Fibroblast of skin of right biceps (primary cell): ENCODE measurements at places on chromosomes 13 and 19.

GRCh38 chr13:21696865-21697448, 26.1 kb downstream of the FGF9 start:
- no peak for DNase-seq

DNA sequence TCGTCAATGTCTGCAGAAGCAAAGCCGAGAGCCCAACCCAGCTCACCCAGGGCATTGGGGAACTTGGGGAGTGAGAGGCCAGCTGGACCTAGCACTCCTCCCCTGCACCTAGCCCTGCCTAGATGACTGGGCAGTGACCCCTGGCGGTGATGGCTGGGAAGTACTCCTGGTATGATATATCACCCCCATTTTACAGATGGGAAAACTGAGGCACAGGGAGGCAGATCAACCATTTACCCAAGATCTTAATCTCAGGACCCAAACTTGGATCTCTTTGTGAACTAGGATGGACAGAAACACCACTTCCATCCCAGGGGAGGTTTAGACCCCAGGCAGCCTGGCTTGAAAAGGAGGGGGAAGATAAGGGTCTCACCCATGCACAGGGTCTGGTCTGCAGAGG, 43.5 kb downstream of the CCL25 start:
- no peak for DNase-seq

- no peak for DNase-seq
Measured at GRCh38 chr13:44853641-44854040, 135.6 kb downstream of the NUFIP1 start.

GRCh38 chr13:28316836-28317235, 178.1 kb downstream of the FLT1 start:
- no peak for DNase-seq

DNA sequence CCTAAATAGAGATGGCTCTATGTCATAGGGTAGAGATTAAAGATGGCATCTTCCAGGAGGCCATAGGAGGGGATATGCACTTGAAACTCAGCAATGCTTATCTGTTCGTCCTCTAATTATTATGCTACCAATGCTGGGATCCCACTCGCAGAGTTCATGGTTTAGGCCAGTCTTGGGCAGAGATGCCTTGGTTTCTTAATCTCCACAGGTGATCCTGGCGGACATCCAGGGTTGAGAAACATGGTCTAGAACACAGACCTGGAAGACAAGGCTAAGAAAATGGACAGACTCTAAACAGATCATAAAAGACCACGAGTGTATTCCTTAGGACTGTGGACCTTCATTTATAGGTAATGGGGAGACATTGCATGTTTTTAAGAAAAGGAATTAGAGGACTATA, 70.0 kb upstream of the IRS2 start:
- DNase-seq: no peak

- DNase-seq: no peak
Measured at GRCh38 chr13:26621731-26622401, 64.4 kb downstream of the WASF3 start.

GRCh38 chr19:38812841-38813320, at the start of gene LGALS4:
Gene LGALS4, minus strand, starts transcription at chr19:38812945. Its CDS starts 59 bp downstream, at chr19:38812886.
- no peak for DNase-seq

DNA sequence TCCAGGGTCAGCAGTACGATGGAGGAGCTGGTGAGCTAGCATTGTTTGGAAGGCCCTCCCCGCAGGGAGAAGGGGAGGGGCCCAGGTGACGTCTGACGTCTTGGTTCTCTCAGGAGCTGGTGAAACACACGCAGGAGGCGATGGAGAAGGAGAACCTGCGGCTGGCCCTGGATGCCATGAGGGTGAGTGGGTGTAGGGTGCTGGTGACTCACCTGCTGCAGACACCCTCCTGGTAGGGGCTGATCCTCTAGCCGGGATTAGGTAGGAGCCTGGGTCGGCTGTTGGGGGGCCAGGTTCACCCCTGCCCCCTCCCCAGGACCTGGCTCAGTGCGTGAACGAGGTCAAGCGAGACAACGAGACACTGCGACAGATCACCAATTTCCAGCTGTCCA, 55.8 kb downstream of the VAV1 start:
- DNase-seq: no peak

GRCh38 chr13:93925990-93926389, 553.5 kb downstream of the DCT start:
- no peak for DNase-seq
